Caki2 (cell line): ENCODE measurements at places on chromosomes 7 and 10. TPM values are rescaled to one million over a fixed set of nuclear protein-coding genes. Genes with fewer than 3 reads are reported as not detected.

OIT3 gene
- total RNA-seq = not detected in 2 replicates

SHH gene
- total RNA-seq = 8.7 and 18.5 TPM in 2 replicates

TMEM225B gene
- total RNA-seq = not detected in 2 replicates

WEE2 gene
- not detected in 2 replicates for total RNA-seq

MUC12 gene
- 1.3 TPM in 1 of 2 replicates, not detected in the other for total RNA-seq

FKBP9 gene
- total RNA-seq = 298 and 315 TPM in 2 replicates

DYDC2 gene
- not detected in 2 replicates for total RNA-seq

EBLN1 gene
- not detected in 2 replicates for total RNA-seq
